Astrocyte of the spinal cord (primary cell): ENCODE measurements at places on chromosomes 2 and 18.

GRCh38 chr2:29596584-29596983 is 324.8 kb downstream of the ALK start:
- DNase-seq = no peak

DNA sequence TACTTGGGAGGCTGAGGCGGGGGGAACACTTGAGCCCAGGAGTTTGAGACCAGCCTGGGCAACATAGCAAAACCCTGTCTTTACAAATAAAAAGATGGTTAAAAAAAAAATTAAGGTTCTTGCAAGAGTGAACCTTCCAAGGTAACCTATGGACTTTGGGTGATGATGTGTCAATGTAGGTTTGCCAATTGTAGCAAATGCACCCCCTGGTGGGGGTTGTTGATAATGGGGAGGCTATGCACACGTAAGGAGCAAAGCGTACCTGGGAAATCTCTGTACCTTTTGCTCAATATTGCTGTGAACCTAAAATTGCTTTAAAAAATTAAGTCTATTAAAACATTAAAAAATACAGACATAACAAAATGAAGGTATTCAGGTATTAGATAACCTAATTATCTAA is 70.4 kb downstream of the CWC22 start:
- no peak for DNase-seq

- no peak for DNase-seq
These were observed 52.4 kb downstream of the BABAM2 start for GRCh38 chr2:27942612-27943547.

GRCh38 chr2:225013425-225014365 is 28.6 kb downstream of the DOCK10 start:
- DNase-seq = no peak

GRCh38 chr2:239832490-239833268 is 192.5 kb downstream of the NDUFA10 start:
- DNase-seq = no peak

GRCh38 chr2:7956126-7956689 is 725.6 kb upstream of the ID2 start:
- DNase-seq = peak; percentile 2

DNA sequence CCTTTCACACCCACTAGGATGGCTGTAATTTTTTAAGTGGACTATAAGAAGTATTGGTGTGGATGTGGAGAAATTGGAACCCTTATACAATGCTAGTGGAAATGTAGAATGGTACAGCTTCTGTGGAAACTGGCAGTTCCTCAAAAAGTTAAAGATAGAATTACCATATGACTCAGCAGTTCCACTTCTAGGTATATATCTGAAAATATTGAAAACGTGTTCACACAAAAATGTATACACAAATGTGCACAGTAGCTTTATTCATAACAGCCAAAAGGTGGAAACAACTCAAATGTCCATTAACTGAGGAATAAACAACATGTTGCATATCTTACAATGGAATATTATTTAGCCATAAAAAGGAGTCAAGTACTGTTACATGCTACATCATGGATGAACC is 17.7 kb downstream of the TANK start:
- no peak for DNase-seq

DNA sequence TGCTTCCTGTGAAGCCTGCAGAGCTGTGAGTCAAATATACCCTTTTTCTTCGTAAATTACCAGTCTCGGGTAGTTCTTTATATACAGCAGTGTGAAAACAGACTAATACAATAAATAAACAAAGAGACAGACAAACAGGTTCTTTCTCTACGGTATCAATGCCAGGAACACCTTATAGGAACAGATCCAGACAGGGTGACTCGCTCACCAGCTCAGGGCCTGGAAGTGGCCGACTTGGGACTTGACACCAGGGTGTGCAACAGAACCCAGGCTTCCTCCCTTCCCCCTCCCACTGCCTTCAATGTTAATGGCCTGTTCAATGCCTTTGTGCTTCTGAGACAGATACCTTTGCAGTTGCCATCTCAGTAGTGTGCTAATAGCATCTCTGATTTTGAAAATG is 309.5 kb downstream of the ALK start:
- DNase-seq = no peak

DNA sequence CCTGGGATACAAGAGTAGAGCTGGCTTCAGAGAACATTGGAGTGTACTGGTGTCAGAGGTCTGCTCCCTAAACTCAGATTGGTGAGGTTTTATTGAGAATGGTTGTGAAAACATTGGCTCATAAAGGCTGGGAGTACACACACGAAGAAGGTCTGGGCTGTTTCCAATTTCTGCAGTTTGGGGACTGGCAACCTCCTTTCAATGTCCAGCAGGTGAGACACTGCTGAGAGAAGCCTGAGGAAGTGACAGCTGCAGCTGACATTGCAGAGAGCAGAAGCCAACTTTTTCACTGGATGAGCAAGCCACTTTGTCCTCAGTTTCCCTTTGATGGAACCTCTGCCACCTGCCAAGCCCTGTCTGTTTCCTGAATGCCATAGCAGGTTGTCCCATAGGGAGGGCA is 346.6 kb upstream of the SPRED2 start:
- DNase-seq = no peak
